ENCODE measurements at places on chromosomes 16 and 17. TPM values are rescaled to one million over a fixed set of nuclear protein-coding genes. Genes with fewer than 3 reads are reported as not detected.

GRCh38 chr16:31695667-31696066 lies 168.0 kb downstream of the AHSP start:
- DNase-seq, result no peak

DNA sequence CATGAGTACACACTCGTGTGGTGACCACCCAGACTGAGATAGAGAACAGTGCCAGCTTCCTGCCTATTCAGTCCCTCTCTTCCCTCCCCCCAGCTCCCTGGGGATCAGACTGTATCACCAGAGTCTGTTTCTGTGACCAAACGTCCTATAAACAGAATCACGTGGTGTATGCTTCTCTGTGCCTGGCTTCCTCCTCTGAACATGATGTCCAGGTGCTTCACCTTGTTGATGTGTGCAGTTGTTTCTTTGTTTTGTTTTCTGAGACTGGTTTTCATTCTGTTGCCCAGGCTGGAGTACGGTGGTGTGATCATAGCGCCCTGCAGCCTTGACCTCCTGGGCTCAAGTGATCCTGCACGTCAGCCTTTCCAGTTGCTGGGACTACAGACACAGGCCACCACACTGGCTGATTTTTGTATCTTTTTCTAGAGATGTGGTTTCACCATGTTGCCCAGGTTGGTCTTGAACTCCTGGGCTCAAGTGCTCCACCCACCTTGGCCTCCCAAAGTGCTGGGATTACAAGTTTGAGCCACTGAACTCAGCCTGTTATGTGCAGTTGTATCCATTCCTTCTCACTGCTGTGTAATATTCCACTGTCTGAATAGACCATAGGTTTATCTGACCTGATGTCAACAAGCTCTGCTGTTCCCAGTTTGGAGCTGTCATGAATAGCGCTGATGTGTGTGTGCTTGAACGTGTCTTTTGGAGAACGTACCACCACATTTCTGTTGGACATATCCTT lies 28.9 kb upstream of the PRM1 start:
- peak; percentile 39 for DNase-seq

GRCh38 chr17:14866266-14866665 lies 398.9 kb downstream of the PMP22 start:
- no peak for DNase-seq

- no peak for DNase-seq
Measured at GRCh38 chr16:66344533-66345145, 21.9 kb upstream of the CDH5 start.

Gene TBC1D28
- total RNA-seq, result not detected

Gene QPRT
- total RNA-seq, result 33.5 TPM

Gene IGFALS
- 0.47 TPM for total RNA-seq

DNA sequence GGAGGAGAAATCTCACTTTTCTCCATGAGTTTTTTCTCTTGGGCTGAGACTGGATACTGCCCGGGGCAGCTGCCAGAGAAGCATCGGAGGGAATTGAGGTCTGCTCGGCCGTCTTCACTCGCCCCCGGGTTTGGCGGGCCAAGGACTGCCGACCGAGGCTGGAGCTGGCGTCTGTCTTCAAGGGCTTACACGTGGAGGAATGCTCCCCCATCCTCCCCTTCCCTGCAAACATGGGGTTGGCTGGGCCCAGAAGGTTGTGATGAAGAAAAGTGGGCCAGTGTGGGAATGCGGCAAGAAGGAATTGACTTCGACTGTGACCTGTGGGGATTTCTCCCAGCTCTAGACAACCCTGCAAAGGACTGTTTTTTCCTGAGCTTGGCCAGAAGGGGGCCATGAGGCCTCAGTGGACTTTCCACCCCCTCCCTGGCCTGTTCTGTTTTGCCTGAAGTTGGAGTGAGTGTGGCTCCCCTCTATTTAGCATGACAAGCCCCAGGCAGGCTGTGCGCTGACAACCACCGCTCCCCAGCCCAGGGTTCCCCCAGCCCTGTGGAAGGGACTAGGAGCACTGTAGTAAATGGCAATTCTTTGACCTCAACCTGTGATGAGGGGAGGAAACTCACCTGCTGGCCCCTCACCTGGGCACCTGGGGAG lies 19.1 kb downstream of the NGFR start:
- no peak for DNase-seq

Gene METTL2A
- 23.0 TPM for total RNA-seq

DNA sequence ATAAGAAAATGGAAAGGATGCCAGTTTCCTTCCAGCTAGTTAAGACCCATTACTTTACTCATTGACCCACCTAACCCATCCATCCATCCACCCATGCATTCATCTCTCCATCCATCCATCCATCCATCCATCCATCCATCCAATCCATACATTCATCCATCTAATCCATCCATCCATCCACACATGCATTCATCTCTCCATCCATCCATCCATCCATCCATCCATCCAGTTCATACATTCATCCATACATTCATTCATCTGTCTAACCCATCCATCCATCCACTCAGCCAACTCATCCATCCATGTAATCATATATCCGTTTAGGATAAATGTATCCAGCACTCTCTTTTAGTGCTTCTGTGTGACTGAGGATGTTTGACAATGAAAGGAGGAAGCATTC lies 178.8 kb upstream of the CACNG3 start:
- DNase-seq, result no peak

DNA sequence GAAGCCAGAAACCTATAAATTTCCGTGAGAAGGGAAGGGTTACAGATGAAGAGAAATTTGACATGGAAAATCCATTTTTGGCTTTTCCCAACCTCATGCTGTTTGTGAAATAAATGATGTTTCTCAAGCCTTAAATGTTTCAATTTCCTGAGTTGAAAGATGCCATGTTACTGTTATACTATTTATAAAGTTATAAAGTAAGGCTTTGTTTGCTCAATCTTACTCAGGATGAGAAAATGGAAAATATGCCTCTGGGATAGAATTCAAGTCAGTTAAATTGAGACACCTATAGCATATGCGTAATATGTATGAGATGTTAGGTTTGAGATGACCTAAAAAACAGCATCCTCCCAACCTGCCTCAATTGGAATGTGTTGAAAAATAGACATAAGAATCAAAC lies 19.9 kb upstream of the FAM20A start:
- DNase-seq, result no peak

- DNase-seq, result no peak
Measured at GRCh38 chr16:67653128-67653788, 6.8 kb downstream of the ACD start.

- DNase-seq, result no peak
Measured at GRCh38 chr16:69672998-69673713, 53.2 kb downstream of the NQO1 start.

GRCh38 chr17:21199311-21199710 lies 14.7 kb downstream of the TMEM11 start:
- DNase-seq, result no peak

- DNase-seq, result peak; percentile 97
Measured at GRCh38 chr17:38799501-38800236, at the start of gene PIP4K2B. Gene PIP4K2B (minus strand): TSS chr17:38799556. CDS start chr17:38799424, 132 bp downstream.

DNA sequence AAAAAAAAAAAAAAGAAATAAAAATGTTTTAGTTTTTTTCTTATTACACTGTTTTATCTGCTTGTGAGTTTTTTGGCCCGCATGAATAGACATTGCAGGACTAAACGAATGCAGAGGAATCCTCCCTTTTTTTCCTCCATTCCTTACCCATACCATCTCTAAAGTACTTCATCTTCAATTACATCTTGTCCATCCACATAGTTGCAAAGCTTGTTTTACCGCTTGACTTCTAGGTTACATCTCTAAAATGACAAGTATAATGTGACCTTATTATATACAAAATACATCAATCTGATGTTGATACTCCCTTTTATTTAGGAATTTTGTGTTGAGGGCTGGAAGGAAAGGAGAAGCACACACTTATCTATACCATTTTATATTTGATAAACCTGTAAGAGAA lies 12.8 kb downstream of the RETREG3 start:
- DNase-seq, result no peak

DNA sequence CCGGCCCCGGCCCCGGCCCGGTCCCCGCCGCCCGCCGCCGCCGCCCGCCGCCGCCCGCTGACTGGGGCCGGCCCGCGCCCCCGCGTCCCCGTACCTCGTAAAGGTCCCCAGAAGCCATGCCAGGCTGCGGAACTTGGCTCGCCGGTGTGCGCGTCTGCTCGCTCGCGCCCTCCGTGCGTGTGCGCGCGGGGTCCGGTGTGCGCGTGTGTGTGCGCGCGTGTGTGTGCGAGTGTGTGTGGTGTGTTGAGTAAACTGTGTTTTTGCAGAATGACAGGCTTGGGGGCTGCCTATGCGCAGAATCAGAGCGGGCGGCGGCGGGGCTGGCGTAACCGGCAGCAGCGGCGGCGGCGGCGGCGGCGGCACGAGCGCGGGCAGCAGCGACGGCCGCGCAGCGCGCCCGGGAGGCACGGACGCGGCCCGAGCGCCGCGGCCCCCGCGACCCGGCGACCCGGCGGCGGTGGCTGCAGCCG lies 307 bp downstream of the CDYL2 start:
- DNase-seq, result no peak

- DNase-seq, result no peak
Measured at GRCh38 chr17:15351925-15352324, 10.5 kb upstream of the TEKT3 start.

- DNase-seq, result no peak
Measured at GRCh38 chr17:82970818-82971590, 108.4 kb upstream of the METRNL start.

DNA sequence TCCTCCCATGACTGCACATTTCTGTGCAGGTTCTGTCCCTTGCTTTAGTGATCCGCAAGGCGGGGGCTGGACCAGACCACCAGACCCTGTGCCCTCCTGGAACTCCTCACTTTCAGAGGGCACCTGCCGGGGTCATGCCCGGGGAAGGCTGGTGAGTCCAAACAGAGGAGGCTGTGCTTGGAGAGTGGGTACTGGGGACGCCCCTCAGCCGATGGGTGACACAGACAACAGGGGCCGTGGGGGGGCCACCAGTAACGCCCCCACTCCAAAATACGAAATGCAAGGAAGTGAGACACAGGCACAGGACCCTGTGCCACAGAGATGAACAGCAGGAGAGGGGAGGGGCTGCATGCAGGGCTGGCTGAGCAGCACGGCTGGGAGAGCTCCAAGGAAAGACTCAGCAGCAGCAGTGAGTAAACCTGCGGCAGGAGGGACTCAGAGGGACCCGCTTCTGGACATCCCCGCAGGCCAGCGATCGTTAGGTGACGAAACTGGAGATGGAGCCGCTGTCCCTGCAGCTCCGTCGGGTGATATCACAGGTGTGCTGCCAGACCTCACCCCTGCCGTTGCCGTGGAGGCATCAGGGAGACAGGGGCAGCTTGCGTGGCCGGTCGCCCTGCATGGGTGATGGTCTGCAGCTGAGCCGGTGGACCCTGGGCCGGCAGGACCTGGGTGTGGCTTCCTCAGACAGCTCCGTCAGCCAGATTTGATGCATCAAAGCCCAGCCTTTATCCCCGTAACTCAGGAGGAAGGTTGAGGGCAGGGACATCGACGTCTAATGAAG lies 71.2 kb upstream of the GNG13 start:
- DNase-seq, result no peak

DNA sequence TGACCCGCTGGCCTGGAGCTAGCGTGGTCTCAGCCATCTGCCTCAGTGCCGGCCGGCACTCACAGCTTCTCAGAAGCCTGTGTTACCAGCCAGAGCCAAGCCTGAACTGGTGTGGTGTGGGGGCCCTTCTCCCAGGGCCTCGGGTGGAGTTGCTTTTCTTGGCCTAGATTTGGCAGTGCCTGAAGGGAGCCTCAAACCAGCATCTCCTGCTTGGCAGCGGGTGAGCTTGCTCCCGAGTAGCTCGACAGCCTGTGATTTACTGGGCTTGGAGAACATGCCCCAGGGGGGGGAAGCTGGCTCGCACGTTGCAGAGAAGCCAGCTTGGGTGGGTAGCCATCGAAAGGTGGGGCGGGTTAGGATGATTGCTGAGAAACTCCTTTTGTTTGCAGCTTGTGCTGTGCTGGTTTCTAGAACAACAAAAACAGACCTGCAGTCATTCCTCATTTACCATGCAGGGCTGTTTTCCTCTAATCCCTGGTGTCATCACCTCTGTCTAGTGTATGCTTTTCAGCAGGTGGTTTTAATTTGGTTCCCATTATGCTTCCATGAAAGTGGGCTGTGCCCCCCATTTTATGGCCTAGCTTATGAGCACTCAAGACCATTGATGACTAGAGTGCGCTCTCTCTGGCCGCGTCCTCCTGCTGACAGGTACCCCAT lies 42.2 kb downstream of the TBCD start:
- DNase-seq, result no peak

GRCh38 chr17:21389394-21389793 lies 13.2 kb downstream of the KCNJ12 start:
- DNase-seq, result no peak

Gene CCL4L2
- 1.2 TPM for total RNA-seq

DNA sequence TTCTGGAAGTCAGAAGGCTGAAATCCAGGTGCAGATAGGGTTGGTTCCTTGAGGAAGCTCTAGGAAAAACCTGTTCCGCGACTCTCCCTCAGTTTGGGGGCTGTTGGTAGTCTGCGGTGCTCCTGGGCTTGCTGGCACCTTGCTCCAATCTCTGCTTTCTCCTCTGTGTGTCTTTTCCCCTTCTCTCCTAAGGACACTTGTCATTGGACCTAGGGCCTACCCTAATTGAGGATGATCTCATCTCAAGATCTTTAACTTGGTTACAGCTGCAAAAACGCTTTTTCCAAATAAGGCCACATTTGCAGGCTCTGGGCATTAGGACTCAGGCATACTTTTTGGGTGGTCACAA lies 12.9 kb upstream of the CACNG4 start:
- no peak for DNase-seq

Gene OR2C1
- 0.40 TPM for total RNA-seq

Gene ROGDI
- 25.0 TPM for total RNA-seq

DNA sequence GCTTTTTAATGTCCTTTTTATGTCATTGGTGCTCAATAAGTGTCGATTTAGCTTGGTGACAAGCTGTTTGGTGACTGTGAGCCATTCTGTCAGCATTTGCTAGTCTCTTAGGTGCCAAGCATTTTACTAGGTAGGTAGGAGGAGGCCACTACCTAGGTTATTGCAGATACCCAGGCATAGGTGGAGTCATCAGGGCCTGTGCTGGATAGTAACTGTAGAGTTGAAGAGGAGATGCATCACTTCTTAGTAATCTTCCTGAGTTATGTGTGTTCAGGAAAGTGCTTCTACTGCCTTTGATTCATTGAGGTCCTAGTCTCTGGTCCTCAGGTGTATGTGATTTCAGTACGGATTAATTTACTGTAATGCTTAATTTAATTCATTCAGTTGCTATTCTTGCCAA lies 17.7 kb downstream of the USP10 start:
- DNase-seq, result no peak

Gene NPIPA3
- not detected for total RNA-seq

Gene RHBDF1
- total RNA-seq, result 76.0 TPM

DNA sequence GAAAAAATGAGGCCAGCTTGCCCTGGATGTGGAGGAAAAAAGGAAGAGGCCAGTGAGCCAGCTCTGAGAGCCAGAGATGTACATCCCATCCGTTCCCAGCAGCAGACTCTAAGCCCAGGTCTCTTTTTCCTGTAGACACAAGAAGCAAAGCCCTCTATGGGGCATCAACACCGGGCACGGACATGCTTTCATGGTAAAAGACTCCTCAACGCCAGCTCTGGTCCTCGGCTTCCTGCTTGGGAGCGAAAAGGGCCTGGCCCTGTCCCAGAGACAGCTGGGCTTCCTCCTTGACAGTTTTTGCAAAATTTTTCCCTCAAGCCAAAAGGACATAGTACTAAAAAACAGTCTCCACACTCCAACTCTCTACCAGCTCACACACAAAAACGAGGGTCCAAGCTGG lies 27.1 kb downstream of the PELP1 start:
- DNase-seq, result no peak

Measured in ovary (tissue), 10 donors.